ENCODE measurements at places on chromosomes 4 and X. TPM values are rescaled to one million over a fixed set of nuclear protein-coding genes. Genes with fewer than 3 reads are reported as not detected.
A peak's percentile ranks its signal among the peaks of the same experiment; 100 is the strongest.

Gene SLC25A14
- 10.5 TPM for total RNA-seq

Gene ITGB1BP2
- total RNA-seq: 6.1 TPM

Gene NUP62CL
- 1.4 TPM for total RNA-seq

Gene CXCL3
- 0.14 TPM for total RNA-seq

Gene TEX13B
- not detected for total RNA-seq

Gene PAGE2B
- total RNA-seq: 1.1 TPM

Gene UBE2A
- total RNA-seq: 60.6 TPM

Gene VCX3A
- not detected for total RNA-seq

DNA sequence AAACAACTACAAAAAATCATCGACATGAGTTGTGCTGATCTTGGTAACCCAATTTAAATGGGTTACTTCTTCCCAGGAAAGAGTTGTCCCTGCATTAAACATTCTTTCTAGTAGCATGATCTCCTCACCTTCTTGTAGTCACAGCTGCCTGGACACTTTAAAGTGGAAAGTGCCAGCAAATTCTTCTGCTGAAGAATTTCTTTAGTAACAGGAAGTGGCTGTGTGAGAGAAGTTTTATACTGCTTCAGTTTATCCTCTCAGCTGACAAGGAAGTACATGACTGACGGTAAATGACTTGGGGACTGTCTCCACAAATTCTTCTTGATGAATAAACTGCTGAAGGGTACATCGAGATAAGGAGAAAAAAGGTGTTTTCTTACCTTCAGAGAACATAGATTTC lies 18.2 kb upstream of the TNIP3 start:
- H3K4me1 ChIP-seq: peaks cover 51% of the 10 kb centered on the region
- H3K27me3 ChIP-seq: peaks cover 4% of the 10 kb centered on the region
- H3K36me3 ChIP-seq: peaks cover 45% of the 10 kb centered on the region
- DNase-seq: no peak
- peak overlapping the region; percentile 87 for H3K27ac ChIP-seq

GRCh38 chrX:39630344-39630743 lies 467.4 kb downstream of the BCOR start:
- H3K4me3 ChIP-seq: peak overlapping the region; percentile 30
- peaks cover 26% of the 10 kb centered on the region for H3K4me1 ChIP-seq
- H3K27me3 ChIP-seq: no peaks in the 10 kb centered on the region
- no peaks in the 10 kb centered on the region for H3K36me3 ChIP-seq

- H3K36me3 ChIP-seq: no peaks in the 10 kb centered on the region
- DNase-seq: no peak
- no peak overlapping the region for H3K4me3 ChIP-seq
Measured at GRCh38 chr4:61473306-61473705, 273.2 kb downstream of the ADGRL3 start.

DNA sequence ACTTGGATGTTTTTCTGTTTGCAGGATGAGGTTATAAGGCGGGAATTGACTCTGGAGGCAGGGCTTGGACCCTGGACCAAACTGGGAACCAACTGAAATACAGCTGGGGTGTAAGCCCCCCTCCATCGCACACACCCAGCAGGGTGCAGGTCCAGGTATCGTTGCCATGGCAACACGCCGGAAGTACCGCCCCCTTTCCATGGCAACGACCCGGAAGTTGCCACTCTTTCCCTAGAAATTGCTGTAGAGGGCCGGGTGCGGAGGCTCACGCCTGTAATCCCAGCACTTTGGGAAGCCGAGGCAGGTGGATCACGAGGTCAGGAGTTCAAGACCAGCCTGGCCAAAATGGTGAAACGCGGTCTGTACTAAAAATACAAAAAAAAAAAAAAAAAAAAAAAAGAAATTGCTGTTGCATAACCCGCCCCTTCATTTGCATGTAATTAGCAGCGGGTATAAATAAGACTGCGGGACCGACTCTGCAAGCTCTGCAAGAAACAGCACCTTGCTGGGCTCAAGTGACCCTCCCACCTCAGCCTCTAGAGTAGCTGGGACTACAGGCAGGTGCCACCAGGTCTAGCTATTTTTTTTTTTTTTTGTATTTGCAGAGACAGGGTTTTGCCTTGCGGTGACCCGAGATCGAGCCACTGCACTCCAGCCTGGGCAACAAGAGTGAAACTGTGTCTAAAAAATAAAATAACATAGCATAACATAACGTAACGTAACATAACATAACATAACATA lies 139.6 kb downstream of the CRLF2 start:
- H3K4me3 ChIP-seq: no peak overlapping the region
- H3K36me3 ChIP-seq: no peaks in the 10 kb centered on the region
- H3K27ac ChIP-seq: no peak overlapping the region
- H3K4me1 ChIP-seq: no peaks in the 10 kb centered on the region
- DNase-seq: no peak
- H3K27me3 ChIP-seq: peaks cover 4% of the 10 kb centered on the region

- H3K27me3 ChIP-seq: no peaks in the 10 kb centered on the region
- H3K27ac ChIP-seq: no peak overlapping the region
- no peak overlapping the region for H3K4me3 ChIP-seq
- no peak for DNase-seq
- H3K4me1 ChIP-seq: no peaks in the 10 kb centered on the region
- no peaks in the 10 kb centered on the region for H3K36me3 ChIP-seq
Measured at GRCh38 chr4:137209240-137209639, 323.1 kb downstream of the PCDH18 start.

- no peaks in the 10 kb centered on the region for H3K4me1 ChIP-seq
- DNase-seq: no peak
- H3K27me3 ChIP-seq: no peaks in the 10 kb centered on the region
- H3K27ac ChIP-seq: no peak overlapping the region
- H3K4me3 ChIP-seq: no peak overlapping the region
Measured at GRCh38 chr4:167890226-167890625, 202.1 kb upstream of the ANXA10 start.

- H3K4me1 ChIP-seq: no peaks in the 10 kb centered on the region
- no peak overlapping the region for H3K4me3 ChIP-seq
- no peak overlapping the region for H3K27ac ChIP-seq
- DNase-seq: no peak
Measured at GRCh38 chr4:124037236-124037635, 640.6 kb downstream of the SPRY1 start.

DNA sequence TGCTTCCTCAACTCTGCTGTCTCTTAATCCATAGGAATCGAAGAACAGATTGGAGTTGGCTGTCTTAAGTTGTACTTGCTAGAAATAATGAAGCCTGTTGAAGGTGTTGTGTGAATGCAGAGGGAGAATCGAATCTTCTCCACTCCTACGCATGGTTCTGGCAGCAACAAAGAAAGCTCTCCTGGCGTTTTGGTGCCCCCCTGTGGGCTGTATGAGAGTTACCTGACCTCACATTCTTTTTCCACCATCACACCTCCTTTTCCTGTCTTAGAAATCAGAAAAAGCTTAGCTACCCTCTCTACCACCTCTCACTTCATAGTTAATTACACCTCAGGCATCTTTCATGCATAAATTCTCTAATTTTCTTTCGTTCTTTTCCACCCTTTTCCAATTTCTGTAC lies 16.3 kb downstream of the KLF8 start:
- peak; percentile 25 for DNase-seq
- H3K27me3 ChIP-seq: no peaks in the 10 kb centered on the region
- H3K27ac ChIP-seq: no peak overlapping the region
- H3K36me3 ChIP-seq: no peaks in the 10 kb centered on the region

DNA sequence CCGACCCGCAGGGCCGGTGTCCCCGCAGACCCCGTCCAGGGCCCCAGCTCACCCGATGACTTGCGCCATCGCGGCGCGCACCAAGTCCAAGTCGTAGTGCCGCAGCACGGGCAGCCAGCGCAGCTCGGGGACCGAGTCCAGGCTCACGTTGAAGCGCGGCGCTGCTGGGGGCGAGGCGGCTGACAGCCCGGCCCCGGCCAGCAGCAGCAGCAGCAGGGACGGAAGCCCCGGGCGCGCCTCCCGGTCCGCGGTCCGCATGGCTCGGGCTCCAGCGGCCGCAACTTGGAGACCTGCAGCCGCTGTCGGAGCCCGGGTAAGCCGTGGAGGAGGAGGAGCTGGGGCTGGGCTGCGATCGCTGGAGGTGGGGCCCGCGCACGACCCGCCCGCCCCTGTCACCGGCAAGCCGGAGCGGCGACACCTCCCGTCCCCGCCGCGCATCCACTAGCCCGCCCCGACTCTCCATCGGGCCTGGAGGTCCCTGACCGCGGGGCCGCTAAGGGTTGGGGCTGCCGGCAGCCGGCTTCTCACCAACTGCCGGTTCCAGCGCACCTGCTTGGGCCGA lies at the start of gene NAAA:
NAAA (minus strand) TSS at position 322 of the 562 bp plus-strand sequence; CDS start at position 258, 64 bp downstream.
- H3K4me1 ChIP-seq: peaks cover 8% of the 10 kb centered on the region
- peaks cover 24% of the 10 kb centered on the region for H3K36me3 ChIP-seq
- peak within 1 kb of the TSS; percentile 97 for H3K4me3 ChIP-seq
- DNase-seq: peak; percentile 84
- peak within 1 kb of the TSS; percentile 94 for H3K27ac ChIP-seq

- peaks cover 10% of the 10 kb centered on the region for H3K27me3 ChIP-seq
- H3K36me3 ChIP-seq: no peaks in the 10 kb centered on the region
- no peak overlapping the region for H3K4me3 ChIP-seq
- no peak for DNase-seq
Measured at GRCh38 chr4:74316397-74316796, 8.1 kb downstream of the EPGN start.

- no peaks in the 10 kb centered on the region for H3K36me3 ChIP-seq
- DNase-seq: no peak
- H3K27ac ChIP-seq: no peak overlapping the region
- H3K27me3 ChIP-seq: no peaks in the 10 kb centered on the region
- no peak overlapping the region for H3K4me3 ChIP-seq
- H3K4me1 ChIP-seq: no peaks in the 10 kb centered on the region
Measured at GRCh38 chr4:30443289-30443688, 276.9 kb upstream of the PCDH7 start.

All from activated T-helper 2 cell treated with anti-CD3 and anti-CD28 coated beads, Interferon-gamma antibody, Interleukin-2, Interleukin-4, amounts not matched to agents 10 μg/mL and 5 μg/mL and 100 μg/mL, durations not matched to agents 14 hours and 24 hours and 36 hours (primary cell).